Lower lobe of right lung (tissue), 2 donors: ENCODE measurements at places on chromosomes 11 and 22. TPM values are rescaled to one million over a fixed set of nuclear protein-coding genes. Genes with fewer than 3 reads are reported as not detected.

Gene NXPE1
- not detected for total RNA-seq

Gene GGTLC3
- 8.0 TPM for total RNA-seq

Gene RIBC2
- total RNA-seq, result 2.6 TPM

DNA sequence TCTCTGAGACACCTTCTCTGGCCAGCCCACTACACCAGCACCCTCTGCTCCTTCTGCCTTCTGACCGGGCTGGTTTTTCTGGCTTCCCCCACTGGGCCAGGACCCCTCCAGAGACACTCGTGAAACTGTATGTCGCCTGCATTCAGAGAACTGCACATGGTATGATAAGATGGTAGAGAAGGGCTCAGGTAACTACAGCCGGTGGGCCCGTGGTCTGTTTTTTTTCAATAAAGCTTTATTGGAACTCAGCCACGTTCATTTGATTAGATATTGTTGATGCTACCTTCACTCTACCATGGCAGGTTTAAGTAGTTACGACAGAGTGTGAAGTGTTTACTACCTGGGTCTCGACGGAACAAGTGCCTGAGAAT lies 514.0 kb downstream of the TBC1D22A start:
- no peak for DNase-seq
- no peak overlapping the region for H3K4me3 ChIP-seq
- no peak overlapping the region for H3K27ac ChIP-seq
- no peaks in the 10 kb centered on the region for H3K36me3 ChIP-seq
- no peaks in the 10 kb centered on the region for H3K4me1 ChIP-seq

- H3K27ac ChIP-seq, result no peak overlapping the region
- no peak for DNase-seq
- no peaks in the 10 kb centered on the region for H3K4me1 ChIP-seq
- H3K36me3 ChIP-seq, result no peaks in the 10 kb centered on the region
These were observed 2268.7 kb downstream of the LRRC4C start for GRCh38 chr11:39190751-39191150.

DNA sequence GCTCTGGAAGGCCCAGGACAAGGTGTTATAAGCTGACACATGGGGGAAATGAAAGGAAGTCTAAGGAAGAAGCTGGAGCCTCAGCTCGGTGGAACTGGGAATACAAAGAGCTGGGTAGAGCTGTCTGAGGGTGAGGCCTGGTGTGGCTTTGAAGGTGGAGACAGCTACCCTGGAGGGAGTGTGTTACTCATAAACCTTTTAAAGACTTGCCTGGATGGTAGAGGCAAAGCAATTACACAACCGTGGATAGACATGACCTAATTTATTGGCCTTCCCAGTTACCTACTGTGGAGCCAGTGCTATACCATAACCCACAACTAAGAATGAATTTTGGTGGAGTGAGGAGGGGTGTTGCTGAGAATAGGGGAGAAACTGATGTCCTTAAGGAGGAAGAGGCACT lies 22.6 kb downstream of the EXPH5 start:
- H3K36me3 ChIP-seq, result no peaks in the 10 kb centered on the region
- H3K27ac ChIP-seq, result no peak overlapping the region
- DNase-seq, result no peak
